ENCODE measurements at places on chromosomes 5 and 9.

GRCh38 chr9:77960356-77961153 lies 71.1 kb downstream of the GNAQ start:
- no peak for DNase-seq

DNA sequence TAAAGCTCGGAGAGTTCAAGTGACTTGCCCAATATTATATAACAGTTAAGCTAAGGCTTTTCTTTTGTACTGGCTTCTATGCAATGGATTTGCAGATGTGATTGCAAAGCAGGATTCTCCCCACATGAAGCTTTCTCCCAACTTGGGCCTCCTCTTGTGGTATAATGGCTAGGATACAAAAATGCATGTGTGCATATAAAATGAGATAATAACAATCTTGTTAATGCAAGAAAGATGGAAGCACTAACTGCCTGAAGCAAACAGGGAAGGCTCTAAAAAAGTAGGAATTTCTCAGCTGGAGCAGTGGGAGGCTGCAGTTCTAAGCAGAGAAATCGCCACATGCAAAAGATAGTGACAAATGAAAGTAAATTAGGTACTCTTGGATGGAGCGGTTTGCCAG lies 444.2 kb upstream of the RIOK2 start:
- no peak for DNase-seq

DNA sequence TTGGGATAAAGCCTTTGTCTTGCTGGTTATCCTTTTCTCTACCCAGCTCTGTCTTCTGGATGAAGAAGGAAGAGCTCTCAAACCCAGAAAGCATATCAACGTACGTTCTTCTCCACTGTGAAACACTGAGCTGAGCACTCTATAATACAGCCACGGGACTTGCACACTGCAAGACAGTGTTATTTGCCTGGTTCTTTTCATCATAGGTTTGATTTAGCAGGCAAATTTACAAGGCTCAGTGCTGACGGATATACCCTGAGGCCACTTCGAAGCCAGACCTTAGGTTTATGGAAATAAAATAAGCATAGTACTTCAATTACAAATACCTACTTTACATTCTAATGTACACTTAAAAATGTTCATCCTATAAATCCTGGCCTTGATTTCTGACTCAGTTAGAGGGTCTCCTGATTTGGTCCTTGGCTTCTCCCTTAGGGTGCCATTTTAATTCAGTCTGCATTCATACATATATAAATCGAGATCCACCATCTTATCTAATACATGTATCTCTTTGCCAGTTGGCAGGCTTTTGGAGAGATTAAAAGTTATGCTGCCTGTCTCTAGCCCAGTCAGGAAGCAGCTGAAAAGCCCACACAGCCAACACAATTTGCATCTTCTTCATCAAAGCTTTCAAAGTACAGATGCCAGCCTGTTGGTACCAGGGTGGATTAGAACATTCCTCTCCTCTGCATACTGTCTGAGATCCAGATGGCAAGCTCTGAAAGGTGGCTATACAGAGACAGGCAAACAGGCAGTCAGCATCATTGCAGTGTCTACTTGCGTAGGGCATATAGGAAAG lies 194.4 kb downstream of the DEPDC1B start:
- DNase-seq = no peak

GRCh38 chr9:33377089-33377715 lies 25.2 kb downstream of the AQP7 start:
- DNase-seq = no peak

- no peak for DNase-seq
Observed at GRCh38 chr5:95591490-95591901, 28.4 kb upstream of the GPR150 start.

GRCh38 chr5:145999208-145999607 lies 62.8 kb downstream of the SH3RF2 start:
- DNase-seq = no peak

DNA sequence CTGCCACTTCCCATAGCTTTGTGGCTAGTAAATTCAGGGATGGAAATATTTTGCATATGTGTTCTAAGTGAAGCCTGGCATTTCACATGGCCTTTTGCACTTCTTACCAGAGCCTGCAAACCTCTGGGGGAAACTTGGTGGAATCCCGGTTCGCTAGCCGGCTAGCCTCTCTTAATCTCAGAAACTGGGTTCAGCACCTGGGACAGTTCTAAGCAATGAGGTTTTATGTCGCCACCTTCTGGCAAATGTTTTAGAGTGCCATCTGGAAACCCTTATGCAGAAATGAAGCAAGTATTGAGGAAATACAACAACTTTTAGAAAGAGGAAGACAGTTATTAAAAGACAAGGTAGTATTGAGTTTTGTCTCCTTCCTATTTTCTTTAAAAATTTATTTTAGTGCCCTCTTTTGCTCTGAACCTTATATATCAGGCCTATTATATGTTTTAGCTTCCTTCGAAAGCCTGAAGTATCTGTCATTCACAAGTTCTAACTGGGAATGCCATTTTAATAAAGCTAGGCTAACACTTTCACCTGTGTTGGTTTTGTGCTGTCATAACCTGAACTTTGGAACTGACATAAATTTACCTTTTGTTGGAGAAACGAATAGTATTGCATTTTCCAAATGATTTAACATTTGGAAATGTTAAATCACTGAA lies 963 bp upstream of the HTR1A start:
- DNase-seq = no peak

DNA sequence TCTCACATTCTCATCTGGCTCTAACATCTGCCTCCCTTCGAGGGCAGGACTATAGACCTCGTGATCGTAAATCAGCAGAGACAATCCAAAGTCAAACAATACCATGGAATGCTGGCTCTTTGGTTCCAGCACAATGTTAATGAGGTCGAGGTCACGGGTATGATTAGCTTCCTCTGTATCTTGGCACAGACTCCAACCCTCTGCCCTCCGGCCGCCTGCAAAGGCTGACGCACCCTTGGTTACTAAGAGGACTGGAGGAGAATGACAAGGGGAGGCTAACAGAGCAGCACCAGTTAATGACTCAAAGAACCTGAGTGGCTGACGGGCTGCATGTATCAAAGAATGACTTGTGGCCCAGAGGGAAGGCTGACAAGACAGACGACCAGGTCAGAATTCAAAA lies 10.1 kb downstream of the LHFPL2 start:
- DNase-seq = no peak

GRCh38 chr9:97842960-97843359 lies 10.1 kb upstream of the FOXE1 start:
- no peak for DNase-seq

DNA sequence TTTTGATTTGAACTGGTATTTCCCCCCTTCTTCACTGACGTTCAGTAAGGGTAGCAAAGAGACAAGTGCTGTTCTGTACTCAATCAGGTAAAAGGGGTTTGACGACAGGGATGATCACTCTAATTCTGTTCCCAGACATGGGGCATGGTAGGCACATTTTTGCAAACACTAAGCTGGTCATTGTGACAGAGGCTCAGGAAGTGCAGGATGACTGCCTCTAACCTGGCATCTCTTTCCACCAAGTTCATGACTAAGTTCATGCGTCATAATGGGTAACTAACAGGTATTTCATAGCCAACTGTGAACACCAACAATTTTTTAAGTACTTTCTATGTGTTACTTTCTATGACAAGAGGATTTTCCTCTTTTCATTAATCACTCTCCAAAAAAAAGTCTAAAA lies 166.5 kb downstream of the MAPKAP1 start:
- DNase-seq = no peak

- no peak for DNase-seq
Observed at GRCh38 chr5:159206368-159206767, 3.0 kb downstream of the RNF145 start.

- DNase-seq = no peak
Observed at GRCh38 chr5:102106599-102106998, 189.5 kb downstream of the SLCO4C1 start.

GRCh38 chr5:111068213-111068612 lies 3.3 kb upstream of the TSLP start:
- DNase-seq = no peak

- DNase-seq = no peak
Observed at GRCh38 chr5:31464081-31464480, 67.8 kb downstream of the DROSHA start.

GRCh38 chr5:132749506-132749905 lies 2.3 kb downstream of the CCNI2 start:
- DNase-seq = no peak

DNA sequence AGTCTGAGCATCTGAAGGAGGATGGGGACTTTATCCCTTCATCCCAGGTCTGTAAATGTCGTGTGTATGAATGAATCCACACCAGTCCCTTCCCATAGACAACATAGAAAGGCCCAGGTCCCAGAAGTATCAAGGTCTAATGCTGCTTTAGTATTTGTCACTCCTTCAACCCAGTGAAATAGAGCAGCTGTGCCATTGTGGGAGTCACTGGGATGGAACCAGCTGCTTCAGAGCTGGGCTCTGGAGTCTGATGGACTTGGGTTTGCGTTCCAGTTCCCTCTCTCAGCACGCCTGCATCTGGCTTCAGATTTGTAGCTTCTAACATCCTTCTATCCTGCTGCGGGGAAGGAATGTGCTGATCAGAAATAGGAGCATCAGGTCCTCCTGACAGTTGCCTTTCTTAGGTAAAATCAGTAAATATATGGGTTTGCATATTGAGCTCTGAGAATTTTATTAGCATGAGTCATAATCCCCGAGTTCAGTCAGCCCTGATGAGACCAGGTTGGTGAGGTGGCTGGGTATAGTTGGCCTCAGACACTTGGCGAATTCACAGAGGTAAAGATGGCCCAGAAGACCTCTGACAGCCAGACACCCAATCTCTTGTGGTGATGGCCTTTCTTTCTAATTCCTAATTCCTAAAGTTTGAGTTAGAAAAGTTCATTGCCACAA lies 10.1 kb downstream of the ACO1 start:
- no peak for DNase-seq

GRCh38 chr9:100602342-100602801 lies 24.5 kb downstream of the CAVIN4 start:
- no peak for DNase-seq

GRCh38 chr9:121871431-121872025 lies 220.1 kb downstream of the DAB2IP start:
- DNase-seq = no peak

DNA sequence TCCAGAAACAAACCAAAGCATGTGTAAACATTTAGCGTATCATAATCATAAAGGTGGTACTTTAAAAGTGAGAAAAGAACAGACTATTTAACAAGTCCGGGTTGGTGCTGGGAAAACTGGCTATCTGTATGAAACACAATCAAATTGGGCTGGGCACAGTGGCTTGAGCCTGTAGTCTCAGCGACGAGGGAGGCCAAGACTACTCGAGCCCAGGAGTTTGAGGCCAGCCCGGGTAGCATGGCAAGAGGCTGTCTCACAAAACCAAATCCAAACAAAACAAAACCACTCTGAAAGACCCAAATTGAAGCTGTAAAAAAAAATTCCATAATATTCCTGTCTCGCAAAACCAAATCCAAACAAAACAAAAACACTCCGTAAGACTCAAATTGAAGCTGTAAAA lies 4.3 kb downstream of the MRNIP start:
- no peak for DNase-seq

DNA sequence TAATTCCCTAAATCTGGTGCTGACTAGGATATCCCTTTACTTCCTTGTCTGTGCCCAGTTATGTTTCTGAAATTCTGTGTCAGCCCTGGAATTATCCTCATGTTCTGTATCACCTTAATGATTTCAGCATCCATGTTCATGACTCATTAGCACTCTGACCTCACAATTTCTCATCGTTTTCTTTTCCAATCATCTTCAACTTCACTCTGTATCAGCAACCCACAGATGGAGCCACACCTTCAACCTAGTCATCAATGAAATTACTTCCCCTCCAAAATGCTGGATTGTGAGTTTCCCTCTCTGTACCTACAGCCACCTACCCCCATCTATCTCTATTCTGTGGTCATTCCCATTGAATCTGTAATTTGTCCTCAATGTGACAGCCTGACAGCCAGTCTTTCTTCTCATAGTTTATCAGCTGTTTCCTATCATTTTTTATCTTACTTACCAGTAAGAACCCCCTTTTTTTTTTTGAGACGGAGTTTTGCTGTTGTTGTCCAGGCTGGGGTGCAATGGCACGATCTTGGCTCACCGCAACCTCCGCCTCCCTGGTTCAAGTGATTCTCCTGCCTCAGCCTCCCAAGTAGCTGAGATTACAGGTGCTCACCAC lies 3.1 kb upstream of the IL6ST start:
- no peak for DNase-seq

- no peak for DNase-seq
Observed at GRCh38 chr9:135991771-135992170, 30.6 kb upstream of the UBAC1 start.

- no peak for DNase-seq
Observed at GRCh38 chr9:38213631-38214299, 144.7 kb upstream of the SHB start.

DNA sequence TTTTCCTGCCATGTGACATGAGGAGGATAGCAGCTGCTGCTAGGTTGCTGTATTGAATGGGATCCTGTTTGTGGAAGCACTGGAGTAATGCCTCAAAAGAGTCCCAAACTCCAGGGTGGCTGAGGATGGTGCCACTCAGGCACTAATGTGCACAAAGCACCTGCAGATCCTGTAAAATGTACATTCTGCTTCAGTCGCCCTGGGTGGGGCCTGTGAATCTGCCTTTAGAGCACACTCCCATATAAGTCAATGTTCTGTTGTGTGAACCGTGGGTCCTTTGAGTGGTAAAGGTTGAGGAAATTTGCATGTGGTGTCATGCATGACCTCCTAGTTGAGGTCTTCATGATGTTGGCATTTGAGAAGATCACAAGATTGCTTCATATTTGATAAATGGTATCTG lies 31.6 kb upstream of the ANKRD18A start:
- no peak for DNase-seq

DNA sequence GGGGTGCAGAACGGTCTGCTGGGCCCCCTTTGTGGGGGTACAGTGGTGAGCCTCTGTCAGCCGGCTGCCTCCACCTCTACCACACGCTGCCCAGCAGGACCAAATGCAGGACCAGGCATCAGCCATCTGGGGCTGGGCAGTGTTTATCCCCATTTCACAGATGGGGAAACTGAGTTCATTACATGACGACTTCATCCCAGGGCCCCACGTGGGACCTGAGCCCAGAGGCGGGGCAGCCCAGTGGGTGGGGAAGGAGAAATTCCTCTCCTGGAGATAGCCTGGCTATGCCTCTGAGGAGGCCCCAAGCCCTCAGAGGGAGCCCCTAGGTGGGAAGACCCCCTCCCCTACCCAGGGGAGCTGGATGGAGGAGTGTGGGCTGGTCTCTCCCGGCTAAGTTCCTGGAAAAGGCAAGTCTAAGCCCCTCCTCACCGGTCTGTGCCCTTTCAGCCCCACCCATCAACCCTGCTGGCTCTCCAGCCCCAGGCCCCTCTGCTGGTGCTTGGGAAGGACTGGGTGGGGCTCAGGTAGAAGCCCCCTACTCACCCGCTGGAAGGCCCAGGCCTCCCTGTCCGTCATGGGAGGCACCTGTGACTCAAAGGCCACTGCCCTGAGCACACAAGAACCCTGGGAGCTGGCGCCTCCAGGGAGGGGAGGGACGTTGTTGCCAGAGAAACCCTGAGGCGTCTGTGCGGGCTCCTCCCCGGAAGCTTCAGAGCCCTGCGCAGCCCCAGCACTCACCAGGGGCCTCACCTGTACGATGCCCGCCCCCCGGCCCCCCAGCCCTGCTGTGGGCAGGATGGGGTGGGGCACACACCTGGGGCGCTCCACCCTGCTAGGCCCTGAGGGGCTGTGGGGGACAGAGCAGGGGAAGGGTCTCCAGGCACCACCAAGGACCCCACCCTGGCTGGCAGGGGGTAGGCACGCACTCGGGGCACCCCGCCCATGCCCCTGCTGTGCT lies 7.4 kb upstream of the CCDC187 start:
- DNase-seq = no peak

Data from activated naive CD4-positive, alpha-beta T cell (primary cell).